Glomerular endothelial cell (primary cell): ENCODE measurements at places on chromosomes 7 and 10. TPM values are rescaled to one million over a fixed set of nuclear protein-coding genes. Genes with fewer than 3 reads are reported as not detected.

ZCCHC24 gene
- 9.4 and 15.8 TPM in 2 replicates for total RNA-seq

CYP2E1 gene
- total RNA-seq, result 0.64 TPM in 1 of 2 replicates, not detected in the other

- no peak for DNase-seq
Observed at GRCh38 chr10:69107176-69107490, 16.8 kb upstream of the VPS26A start.

DNA sequence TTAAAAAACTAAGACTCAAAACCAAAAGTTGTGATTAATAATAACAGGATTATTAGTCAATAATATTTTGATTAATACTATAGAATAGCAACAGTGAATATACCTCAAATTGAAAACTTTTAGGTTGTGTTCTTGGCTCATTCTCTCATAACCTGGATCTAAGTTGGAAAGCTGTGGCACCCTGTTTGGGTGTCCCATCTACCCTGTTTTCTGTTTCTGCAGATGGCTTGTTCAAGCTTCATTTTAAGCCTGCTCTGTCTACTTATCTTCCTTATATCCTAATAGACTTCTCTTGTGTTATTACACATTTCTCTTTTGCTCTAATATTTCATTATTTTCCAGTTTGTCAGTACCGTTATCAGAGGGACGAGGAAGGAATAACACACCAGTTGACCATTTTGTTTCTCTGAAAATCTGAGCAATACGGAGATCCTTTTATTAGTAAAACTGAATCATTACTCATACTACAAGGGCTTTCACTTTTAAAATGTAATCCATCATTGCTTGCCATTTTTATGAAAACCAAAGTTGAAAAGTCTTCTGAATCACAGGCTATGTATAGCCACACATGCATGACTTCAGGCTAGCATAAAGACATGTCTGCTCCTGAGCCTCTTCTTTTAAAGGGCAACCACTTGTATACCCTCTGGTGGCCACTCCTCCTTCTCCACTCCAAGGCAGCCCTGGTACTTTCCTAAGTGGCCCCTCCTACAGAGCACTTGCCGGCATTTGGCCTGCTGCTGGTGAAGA, 22.3 kb downstream of the COX15 start:
- no peak for DNase-seq

GRCh38 chr10:103541616-103542015, 48.1 kb downstream of the NEURL1 start:
- DNase-seq, result no peak

- DNase-seq, result no peak
Observed at GRCh38 chr7:195010-195829, 2.8 kb downstream of the FAM20C start.
